HCT116 (cell line): ENCODE measurements at places on chromosomes 7 and 10. TPM values are rescaled to one million over a fixed set of nuclear protein-coding genes. Genes with fewer than 3 reads are reported as not detected.

- no peak for DNase-seq
Observed at GRCh38 chr7:43292384-43292783, 179.9 kb downstream of the HECW1 start.

Gene SPDYE16
- total RNA-seq: not detected

- DNase-seq: no peak
Observed at GRCh38 chr10:99964791-99965190, 45.0 kb downstream of the DNMBP start.

Gene THSD7A
- 0.05 TPM for total RNA-seq

Gene GNGT1
- total RNA-seq: 0.91 TPM

Gene MAT1A
- total RNA-seq: 1.6 TPM

DNA sequence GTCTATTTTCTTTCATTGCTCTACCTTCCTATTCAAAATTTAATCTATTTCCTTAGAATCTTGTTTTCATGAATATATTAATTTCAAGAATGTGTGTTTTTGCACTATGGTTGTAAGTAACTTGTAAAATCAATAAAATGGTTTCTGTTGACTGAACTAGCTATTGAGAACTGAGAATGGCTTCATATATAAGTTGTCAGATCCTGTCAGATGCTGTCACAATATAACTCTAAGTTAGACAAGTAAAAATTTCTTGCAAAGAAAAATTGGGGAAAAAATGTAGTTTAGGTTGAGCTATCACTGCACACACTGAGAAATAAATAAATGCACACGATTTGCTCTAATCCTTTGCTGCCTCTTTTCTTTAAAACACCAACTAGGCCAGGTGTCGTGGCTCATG, 89.8 kb downstream of the RAB11FIP2 start:
- DNase-seq: no peak
